ENCODE measurements at places on chromosomes 3 and 15.

DNA sequence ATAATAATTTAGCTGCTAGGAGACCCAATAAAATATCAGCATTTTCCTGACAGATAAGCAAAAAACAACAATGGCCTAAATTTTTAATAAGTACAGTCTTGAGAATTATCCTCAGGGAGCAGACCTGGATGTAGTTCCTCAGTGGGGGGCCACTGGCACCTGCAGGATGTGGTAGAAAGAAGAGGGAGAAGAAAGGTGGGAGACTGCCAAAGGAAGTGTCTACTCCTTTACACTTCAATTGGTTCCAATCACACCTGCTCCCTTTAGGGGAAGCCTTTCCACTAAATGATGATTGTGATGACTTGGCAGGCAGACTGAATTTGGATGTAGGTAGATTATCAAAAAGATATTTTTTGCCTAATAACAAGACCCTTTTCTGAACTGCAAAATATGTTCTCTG lies 353.0 kb upstream of the SATB1 start:
- DNase-seq = no peak

- no peak for DNase-seq
Measured at GRCh38 chr3:64224826-64225610, at the start of gene PRICKLE2. Gene PRICKLE2, minus strand, starts transcription at chr3:64225466. Its CDS starts 26,539 bp downstream, at chr3:64198927.

DNA sequence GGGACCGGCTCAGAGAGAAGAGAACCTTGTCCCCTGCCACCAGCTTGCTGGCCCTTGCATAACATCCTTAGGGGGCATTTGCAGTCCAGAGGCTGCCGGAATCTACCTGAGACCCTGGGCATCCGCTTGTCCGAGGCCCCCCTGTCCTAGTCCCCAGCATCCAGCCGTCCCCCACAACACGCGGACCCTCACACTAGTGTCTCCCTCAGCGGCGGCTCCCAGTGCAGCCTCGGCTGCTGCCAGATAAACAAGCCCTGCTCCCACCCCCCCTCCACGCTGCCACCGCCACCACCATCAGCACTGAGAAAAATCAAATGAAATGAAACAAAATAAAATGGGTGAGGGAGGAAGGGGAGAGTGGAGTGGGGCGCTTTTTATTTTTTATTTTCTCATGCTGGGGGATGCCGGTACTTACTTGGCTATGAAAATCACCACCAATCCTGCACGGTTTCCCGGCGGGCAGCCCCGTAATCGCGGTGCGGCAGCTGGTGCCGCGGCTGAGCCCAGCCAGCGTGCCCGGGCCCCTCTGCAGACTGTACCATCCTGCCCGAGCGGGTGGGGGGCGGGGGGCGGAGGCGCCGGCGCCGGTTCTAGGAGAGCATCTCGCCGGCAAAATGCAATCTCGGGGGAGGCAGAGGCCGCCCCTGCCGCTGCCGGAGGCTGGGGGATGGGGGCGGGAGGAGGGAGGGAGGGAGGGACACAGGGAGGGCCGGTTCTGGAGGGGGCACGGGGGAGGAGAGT lies at the start of gene ATP2B2:
Gene ATP2B2 (minus strand): TSS at position 537 of the 741 bp plus-strand sequence. CDS start 56,043 bp downstream, outside the sequence.
- no peak for DNase-seq

DNA sequence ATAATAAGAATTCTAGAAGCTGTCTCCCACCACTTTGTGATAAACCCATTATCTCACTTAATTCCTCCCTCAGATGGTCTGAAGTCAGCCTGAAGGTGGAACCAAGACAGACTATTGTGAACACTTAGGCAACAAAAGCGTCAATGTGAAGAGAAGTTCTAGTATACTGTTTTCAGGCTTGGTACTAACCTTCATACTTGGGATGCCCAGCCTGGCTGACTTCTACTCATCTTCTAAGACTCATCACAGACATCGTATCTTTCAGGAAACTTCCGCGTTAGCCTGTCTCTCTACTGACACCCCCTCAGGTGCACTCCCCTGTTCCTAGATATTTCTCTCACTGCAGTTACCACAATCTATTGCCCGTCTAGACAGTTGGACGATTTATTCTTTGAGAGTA lies 201.2 kb downstream of the SATB1 start:
- DNase-seq = no peak

DNA sequence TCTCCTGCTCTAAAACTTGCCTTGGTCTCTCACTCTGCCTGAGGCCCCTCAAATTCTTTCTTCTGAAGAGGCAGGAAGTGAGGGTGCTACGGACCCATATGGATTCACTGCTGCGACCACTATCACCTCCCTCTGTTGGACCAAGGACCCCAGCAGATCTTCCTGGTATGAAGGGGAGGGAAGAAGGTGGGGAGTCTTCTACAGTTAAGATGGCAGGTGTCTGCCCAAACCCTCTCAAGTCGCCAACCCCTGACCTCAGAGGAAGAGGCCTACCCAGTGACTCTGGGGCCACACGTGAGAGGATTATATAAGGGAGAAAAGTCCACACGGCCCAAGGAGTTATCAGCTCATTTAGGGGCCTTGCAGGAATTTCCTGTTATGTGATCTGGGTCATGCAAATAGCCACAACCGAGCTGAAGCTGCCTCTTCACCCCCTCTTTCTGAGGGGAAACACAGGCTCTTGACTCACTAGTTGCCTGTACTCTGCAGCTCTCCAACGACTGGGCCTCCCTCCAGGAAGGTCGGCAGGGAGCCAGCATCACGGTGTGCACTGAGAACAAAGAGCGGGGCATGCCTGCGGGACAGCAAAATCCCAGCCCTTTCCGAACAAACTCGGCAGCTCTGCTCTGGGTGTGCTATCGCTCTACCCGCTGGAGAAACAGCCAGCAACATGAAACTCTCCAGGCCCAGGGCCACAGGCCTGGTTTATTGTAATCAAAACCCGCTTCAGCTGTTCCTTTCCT lies 116.0 kb downstream of the XXYLT1 start:
- DNase-seq = peak; percentile 70
